ENCODE measurements at places on chromosomes 7 and 10.

GRCh38 chr10:120105001-120105400, 212.5 kb downstream of the SEC23IP start:
- DNase-seq: no peak

GRCh38 chr7:143387156-143387975, 6.2 kb downstream of the ZYX start:
- no peak for DNase-seq

GRCh38 chr10:118241229-118242137, 100.6 kb downstream of the FAM204A start:
- DNase-seq: peak; percentile 47

DNA sequence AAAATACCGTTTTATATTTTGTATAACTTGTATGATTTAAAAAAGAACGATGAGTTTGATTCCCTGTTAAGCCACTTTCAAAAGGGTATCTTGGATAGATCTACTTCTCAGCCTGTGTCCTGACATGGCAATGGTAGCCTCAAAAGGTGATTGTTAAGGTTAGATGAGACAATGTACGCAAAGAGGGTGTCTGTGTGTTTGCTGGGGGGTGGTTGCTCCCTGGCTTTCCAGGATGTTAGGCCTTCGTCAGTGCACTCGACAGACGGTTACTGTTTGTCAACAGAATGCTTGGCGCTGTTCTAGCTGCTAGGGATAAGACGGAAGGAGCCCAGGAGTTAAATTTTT, 90.3 kb downstream of the NEURL1 start:
- no peak for DNase-seq

DNA sequence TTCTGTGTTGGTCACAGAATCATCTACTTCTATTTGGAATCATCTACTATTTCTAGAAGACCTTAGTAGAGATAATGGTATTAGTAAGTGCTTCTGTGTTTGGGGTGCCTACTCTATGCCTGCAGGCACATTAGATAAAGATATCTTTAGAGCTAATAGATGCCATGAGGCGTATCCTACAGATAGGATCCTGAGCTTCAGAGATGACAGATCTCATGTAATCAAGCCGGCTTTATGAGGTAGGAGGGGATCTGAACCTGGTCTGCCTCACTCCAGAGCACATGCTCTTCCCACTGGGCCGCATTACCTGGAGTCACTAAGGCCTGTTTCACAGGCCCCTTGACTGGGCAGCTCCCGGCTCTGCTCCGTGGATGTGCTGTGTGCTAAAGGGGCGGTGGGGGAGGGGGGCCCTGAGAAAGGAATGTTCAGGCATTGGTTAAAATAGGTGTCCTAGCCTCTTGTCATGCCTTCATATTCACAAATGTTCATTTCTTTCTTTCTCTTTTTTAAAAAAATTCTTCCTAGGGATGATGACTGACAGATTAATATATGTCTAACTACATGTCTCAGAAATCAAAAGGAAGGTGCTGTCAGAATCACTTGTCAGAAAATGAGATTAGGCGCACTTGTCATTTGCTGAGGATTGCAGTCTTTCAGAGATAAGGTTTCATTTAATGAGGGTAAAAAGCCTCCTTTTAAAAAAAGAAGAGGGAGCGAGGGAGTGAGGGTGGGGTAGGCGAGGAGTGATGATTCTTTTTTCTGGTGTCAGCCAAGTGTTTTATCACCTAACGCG, 458.0 kb upstream of the GALNT17 start:
- no peak for DNase-seq

DNA sequence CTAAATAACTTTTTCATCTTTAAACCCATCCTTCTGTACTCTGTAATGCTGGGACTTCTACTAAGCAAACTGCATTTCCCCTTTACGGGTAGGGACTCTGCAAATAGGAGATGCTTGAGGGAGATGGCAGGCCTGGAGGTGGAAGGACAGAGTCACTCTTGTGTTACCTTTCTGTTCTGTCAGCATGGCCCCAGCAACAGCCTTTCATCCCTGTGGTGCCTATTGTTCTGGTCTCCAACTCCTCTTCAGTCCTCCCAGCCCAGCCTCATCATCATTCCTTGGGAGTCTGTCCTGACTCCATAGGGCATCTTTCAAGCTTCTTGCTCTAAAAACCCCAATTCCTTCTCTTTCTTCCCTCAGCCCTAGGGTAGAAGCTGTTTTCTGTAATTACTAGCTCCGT, 230.0 kb downstream of the SNX13 start:
- DNase-seq: no peak

DNA sequence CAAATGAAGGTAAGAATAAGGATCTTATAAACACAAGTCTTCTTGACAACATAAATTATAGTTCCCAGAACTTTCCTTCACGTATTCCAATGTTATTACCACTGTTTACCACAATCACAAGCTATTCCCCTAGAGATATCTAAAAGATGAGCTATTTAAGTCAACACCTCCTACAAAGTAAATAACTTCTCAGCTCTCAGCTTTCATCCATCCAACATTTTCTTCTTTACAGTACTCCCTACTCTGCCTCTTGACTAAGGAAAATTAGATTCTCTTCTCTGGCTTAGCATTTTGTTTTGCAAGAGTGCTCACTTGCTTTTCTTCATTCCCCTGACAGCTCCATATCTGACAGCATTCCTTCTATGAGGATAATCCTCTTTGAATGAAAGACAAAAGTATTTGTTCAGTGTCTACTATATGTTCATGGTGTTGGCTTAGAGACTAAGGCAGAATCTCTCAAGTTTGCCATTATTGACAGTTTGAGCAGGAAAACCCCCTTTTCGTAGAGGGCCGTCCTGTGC, 93.0 kb upstream of the IL6 start:
- no peak for DNase-seq

DNA sequence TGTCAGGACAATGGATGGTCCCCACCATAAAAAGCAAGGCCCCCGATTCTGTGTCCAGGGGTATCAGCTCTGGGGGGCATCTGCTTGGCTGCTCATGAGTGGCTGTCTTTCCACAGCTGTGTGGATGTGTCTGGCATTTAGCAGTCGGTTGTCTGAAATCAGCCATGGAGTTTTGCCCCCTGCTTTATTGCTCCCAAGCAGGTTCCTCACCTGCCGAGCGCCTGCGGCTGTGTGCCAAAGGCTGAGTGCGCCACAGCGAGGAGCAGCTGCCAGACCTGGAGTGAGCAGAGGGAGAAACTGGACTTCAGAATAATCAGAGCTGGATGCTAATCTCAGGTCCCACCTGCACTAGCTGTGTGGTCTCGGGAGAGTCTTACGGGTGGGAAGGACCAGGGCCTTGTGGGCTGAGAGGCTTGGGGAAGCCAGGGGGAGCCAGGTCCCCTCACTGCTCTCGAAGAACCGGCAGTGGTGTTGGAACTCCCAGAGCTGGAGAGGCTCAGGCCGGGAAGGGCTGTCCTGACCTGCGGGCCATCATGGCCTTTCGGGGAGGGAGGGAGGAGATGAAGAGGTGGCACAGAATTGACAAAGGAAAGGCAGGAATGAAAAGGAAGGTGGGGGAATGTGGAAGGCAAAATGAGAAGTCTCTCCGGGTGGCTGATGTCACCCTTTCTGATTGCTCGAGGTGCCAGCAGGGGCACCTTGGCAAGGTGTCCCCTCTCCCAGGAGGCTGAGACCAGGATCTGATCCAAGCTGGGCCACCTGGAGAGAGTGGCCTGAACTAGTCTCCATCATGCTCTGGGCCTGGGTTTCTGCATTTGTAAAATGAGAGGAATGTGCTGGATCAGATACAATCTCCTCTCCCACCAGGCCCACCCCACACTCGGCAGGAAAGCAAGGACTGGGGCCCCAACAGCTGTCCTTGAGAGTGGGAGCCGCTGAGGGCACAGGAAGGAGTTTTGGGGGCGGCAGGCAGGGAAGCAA, 30.2 kb upstream of the LEP start:
- no peak for DNase-seq

DNA sequence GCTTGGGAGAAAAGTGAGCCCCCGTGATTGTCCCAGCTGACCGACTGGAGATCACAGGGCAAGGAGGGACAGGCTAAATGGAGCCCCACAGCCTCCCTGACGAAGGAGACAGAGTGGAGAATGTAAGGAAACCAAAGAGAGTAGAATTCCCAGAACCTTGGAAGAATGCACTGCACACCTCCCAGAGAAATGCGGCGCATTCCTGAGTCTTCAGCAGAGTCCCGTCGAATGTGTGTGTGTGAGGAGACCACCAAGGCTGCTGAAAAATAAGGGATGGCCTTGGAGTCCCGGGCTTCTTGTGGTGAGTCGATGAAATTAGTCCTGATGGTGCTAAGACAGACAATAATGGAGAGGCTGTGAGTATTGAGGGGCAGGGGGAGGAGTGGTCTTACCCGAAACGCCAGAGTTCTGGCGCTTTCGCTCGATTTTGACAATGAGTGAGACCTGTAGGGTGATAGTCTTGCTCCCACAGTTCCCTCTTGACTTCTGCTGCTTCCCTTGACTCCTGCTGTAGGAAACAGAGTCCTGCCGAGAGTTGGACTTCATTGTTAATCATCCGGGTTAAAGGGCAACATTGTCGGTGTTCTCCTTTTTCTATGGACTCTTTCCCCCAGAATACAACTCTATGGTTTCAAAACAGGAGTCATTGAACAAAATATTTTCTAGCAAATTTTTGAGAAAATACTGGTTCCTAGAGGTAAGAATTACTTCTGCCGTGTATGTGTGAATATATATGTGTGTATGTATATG, 103.2 kb downstream of the CNNM2 start:
- DNase-seq: no peak

DNA sequence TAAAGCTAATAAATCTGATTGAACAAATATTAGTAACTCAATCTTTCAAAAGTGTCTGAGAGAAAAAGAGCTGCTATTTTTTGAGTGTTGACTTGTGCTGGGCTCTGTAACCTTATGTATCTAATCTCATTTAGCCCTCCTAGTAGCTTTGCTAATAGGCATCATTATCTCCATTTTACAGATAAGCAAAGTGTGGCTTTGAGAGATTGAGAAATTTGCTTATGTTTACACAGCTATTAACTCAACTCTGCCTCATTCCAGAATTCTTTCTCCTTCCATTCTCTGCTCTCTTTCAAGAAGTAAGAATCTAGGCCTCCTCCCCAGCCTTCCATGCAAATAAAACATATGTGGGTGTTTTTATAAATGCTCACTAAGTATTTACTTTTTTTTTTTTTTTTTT, 137.8 kb downstream of the GATA3 start:
- no peak for DNase-seq

- DNase-seq: peak; percentile 27
These were observed 855 bp upstream of the PALD1 start for GRCh38 chr10:70477661-70478162.

GRCh38 chr7:103432712-103433111, 13.3 kb downstream of the SLC26A5 start:
- DNase-seq: no peak
